ENCODE measurements at places on chromosomes 2 and 18.

DNA sequence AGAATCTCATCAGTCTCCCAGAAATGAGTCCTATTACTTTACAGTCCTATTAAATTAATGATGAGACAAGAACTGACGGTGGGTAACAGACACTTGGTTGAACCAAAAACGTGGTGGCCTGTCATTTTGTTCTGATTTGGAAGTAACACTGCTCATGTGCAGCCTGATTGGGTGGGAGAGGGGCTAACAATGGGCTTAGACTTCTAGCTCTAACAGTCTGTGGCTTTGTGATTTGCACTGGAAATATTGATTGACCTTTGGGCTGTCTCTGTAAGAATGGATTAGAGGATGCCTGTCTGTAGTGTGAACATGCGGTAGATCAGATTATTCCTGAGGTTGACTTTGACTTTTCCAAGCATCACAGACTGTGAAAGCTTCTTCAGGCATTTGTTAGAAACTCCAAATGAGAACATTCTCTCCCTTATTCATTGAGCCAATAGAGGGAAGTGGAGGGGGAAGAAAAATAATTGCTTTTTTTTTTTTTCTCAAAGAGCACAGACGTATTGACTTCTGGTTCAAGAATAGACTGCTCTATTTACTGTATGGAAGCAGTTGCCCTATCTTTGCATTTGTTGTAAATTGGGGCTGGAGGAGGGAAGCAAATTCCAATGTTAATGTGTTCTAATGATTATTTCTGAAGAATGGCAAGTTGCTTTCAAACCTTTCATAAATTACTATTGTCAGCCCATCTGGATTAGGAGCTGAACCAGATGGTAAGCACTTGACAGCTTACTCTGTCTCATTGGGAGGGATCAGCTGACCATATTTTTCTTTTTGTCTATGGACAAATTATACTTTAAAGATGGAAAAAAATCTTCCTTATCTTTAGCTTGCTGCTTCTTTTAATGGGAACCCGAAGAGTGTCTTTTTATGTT is 85.8 kb upstream of the TTN start:
- no peak for DNase-seq

GRCh38 chr2:48230834-48231233 is 299.1 kb upstream of the STON1 start:
- no peak for DNase-seq

GRCh38 chr18:32847691-32848090 is 74.9 kb upstream of the KLHL14 start:
- no peak for DNase-seq

DNA sequence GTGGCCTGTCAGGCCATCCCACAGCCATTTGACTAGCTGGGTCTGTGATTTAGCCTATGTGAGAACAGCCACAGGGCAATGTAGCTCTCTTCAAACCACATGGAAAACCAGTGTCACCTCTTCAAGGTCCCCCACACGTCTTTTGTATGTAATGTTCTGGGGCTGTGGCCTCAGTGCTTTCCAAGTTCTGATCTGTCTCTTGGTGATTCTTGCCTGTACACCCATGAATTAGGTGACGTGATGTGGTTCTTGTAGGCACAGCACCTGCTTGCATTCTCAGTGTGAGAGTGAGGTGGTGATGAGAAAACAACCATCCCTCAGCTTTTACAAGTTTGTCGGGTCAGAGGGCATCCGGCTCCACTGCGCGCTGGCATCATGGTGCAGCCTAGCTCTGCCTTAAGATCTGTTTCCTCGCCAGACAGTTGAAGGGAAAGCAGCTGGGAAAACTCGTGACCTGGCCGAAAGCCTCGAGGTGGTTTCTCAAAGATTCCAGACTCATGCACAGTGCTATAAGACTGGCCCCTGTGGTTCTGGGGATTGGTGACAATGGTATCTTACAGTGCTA is 125.8 kb downstream of the TANC1 start:
- DNase-seq = no peak

DNA sequence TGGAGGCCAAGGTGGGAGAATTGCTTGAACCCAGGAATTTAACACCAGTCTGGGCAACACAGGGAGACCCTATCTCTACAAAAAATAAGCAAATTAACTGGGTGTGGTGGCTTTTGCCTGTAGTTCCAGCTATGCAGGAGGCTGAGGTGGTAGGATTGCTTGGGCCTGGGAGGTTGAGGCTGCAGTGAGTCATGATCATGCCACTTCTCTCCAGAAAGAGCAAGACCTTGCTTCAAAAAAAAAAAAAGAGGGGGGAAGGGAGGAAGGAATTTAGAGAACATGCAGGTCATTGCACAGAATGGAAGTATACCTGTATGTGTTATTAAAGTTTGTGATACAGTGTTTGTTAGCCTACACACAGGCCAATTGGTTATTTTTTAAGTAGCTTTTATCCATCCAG is 25.8 kb downstream of the PKP4 start:
- DNase-seq = no peak

- DNase-seq = no peak
These were observed 853 bp downstream of the GNAL start for GRCh38 chr18:11689669-11690565.

GRCh38 chr18:76013057-76013456 is 482.0 kb downstream of the ZNF516 start:
- DNase-seq = no peak

DNA sequence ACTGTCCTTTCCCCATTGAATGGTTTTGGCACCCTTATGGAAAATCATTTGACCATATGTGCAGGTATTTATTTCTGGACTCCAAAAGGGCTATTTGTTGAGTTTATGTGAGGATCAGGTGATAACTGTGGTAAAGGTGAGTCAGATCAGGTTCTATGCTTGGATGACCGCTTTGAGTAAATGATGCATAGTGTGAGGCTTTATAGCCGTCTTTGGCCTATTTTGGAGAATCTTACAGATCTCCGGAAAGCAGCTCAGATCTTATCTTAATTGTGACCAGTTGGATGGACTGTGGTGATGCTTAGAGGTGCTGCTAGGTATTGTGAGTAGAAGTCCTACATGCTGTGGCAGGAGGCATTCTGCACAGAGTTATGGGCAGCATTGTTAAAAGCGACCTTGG is 126.2 kb downstream of the METTL8 start:
- DNase-seq = no peak

GRCh38 chr18:73118121-73118816 is 250.5 kb upstream of the NETO1 start:
- no peak for DNase-seq

- no peak for DNase-seq
These were observed 184.7 kb downstream of the EIPR1 start for GRCh38 chr2:3192920-3193319.

DNA sequence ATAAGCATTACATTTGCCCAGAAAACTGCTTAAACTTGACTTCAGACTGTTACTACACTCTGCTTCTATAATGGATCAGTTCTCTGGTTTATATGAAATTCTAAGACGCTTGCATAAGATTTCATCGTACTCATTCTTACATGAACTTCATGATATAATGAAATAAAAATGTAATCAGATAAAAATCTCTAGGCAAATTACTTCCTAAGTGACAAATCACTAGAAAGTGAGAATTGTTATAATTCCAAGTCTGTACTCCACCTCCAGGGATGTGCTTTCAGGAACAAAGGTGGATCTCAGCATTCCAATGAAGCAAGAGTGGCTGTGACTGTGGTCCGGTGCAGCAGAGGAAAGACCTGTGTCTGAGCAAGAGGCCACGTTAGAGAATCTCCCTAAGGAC is 226.2 kb downstream of the PIEZO2 start:
- DNase-seq = no peak

DNA sequence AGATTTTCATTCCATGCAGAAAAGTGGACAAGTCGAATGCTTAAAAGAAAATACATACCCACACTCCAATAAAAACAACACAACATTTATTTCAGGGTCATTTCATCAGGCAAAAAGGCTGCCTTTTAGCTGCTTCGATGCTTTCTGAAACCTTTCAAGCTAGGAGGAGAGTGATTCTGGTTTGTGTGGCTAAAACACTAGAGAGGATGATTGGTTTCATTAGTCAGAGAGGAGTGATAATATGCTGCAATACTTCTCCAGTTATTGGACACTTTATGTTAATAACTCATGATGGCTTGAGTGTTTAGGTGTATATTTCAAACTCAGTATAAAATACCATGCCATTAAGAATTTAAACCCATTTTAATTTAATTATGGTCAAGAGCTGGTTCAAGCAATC is 614.0 kb downstream of the SLC4A3 start:
- DNase-seq = no peak

GRCh38 chr2:68774569-68775271 is 40.1 kb downstream of the ARHGAP25 start:
- peak; percentile 26 for DNase-seq

DNA sequence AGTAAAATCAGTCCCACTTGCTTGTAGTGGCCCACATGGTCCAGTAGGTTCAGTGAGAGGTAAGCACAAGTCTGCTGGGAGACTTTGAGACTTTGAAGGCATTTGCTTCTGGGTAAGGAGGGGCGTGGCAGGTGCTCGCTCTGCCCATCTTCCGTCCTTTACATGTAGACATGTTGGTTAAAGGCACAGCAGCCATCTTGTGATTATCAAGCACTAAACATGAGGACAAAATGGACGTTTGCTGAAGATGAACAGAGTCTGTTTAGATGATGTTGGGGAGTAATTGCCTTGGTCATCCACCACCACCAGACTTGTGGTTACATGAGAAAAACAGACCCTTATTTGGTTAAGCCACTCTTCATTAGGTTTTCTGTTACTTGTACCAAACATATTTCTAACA is 252.8 kb upstream of the PARD3B start:
- no peak for DNase-seq

DNA sequence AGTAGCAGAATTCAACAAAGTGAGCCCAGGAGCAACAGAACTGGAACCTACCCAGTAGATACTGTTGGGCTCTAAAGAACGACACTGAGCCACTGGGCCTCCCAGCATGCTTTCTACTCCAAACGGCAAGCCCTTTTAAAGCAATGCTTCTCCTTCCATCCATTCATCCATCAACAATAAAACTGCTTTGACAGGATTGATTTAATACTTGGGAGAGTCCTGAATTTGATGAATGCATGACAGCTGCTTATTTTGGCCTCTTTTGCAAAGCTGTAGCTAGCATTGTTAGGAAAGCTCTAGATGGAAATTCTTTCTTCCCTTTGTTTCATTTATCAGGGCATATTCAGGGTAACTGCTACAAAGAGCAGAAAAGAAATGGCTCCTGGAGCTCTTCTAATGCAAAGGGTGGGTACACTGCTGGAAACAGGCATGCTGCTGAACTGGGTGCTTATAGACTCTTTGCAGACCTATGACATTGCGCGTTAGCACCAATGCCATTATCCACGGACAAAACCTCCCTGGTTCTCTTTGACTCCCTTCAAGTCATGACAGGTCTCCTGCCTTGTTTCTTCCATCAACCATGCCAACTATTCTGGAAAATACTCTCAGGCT is 138.4 kb upstream of the HNRNPA3 start:
- no peak for DNase-seq

GRCh38 chr2:46315103-46315890 is 18.1 kb downstream of the EPAS1 start:
- no peak for DNase-seq

GRCh38 chr2:119249855-119250717 is 26.5 kb downstream of the STEAP3 start:
- no peak for DNase-seq

- no peak for DNase-seq
These were observed 31.3 kb upstream of the CNTNAP5 start for GRCh38 chr2:123993728-123994323.

DNA sequence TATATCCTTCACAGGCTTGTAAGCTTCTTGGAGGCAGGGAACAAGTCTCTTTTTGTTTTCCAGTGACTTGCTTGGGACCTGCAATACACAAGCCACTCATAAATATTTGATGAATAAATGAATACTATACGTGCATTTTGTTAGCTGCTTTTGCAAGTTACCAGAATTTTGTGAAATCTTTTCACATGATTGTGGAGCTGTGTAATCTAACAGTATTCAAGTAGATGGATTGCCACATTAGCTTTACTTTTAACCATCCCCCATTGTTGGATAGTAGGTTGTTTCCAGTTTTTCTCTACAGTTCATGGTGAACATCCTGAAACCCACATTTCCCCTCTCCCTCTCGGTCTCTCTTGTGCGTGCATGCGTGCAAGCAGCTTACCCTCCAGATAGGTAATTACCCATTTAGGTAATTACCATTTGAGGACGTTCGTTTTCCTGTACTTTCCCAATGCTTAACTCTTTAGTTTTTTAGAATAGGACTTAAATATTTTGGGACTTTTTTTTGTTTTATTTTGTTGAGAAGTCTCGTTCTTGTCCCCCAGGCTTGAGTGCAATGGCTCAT is 12.5 kb downstream of the ZNF407 start:
- DNase-seq = no peak

GRCh38 chr2:11239666-11240462 is 84.6 kb downstream of the SLC66A3 start:
- DNase-seq = no peak
